DMS153 (cell line): ENCODE measurements at places on chromosomes 16 and 17.

- no peak for DNase-seq
These were observed 1.7 kb downstream of the GALR2 start for GRCh38 chr17:76076146-76076764.

- peak; percentile 37 for DNase-seq
These were observed at the start of gene SMURF2 for GRCh38 chr17:64661976-64662773. SMURF2 (minus strand) TSS chr17:64662307; CDS start chr17:64661880, 427 bp downstream.

- no peak for DNase-seq
These were observed 10.3 kb upstream of the ZFHX3 start for GRCh38 chr16:73058221-73058615.

DNA sequence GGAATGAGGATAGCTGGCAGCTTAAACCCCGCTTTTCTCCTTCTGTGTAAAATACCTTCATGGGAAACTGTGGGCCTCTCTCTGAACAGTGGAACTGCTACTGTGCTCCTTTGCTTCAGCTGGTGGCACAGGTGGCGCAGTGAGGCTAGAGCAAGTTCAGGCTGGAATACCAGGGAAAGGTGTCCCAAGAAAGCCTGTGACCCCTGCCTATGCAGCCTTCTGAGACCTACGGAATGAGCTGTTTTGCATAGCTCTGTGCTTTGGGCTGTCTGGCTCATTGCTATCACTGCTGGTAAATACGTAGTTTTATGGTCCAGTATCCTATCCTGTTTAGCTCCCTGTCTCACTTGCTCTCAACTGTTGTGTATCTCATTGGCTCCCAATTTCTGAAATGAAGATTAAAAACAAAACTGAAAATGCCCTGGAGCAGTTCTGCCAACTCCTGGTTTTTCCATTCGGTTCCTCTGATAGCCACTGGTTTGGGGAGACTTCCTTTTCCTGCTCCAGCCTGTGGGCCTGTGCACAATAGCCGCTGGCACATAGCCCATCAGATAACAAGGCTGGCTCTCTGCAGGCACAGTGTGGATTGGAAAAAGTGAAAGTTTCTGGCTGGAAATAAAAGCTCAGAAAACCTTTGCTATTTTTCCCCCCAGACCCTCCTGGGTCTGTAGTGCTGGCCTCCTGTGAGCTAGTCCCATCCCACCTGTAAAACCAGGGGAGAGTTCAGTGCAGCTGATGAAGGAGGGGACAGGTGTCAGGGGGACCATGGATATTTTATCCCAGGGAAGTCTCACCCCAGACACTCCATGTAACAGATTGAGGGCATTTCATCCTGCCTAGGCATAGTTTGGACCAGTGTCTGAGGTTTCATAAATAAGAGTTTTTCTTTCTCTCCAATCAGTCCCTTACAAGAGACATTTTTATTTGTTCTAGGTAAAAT lies 24.0 kb downstream of the LIMD2 start:
- DNase-seq, result peak; percentile 88

DNA sequence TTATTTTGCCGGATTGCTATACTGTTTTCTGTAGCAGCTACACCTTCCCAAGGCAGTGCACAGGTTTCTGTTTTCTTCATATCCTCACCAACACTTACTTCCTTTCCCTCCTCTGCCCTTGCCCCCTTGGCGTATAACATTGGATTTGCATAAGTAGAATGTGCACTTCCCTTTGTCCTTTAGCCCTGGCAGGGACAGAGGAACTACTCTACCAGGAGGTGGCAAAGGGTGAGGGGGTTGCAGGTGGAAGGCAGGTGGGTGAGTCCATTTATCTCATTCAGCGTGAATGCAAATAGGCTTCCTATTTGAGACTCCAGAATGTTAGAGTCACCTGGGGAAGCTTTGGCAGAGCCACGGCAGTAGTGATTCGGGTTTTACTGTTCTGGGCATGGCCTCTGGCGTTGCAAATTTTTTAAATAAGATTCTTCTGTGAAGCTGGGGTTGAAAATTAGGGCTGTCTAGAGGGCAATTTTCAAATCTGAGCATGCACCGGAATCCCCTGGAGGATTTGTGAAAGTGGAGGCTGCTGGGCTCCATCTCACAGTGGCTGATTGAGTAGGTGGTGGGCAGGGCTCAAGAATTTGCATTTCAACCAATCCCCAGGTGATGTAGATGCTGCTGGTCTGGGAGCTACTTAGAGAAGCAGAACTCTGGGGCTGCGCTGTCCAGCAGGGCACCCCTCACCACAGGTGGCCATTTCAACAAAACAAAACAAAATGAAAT lies 84.7 kb downstream of the PLCG2 start:
- no peak for DNase-seq

- no peak for DNase-seq
These were observed 11.1 kb downstream of the CRYBA1 start for GRCh38 chr17:29257756-29258155.

GRCh38 chr16:54459509-54460262 lies 173.1 kb upstream of the IRX3 start:
- DNase-seq, result no peak

DNA sequence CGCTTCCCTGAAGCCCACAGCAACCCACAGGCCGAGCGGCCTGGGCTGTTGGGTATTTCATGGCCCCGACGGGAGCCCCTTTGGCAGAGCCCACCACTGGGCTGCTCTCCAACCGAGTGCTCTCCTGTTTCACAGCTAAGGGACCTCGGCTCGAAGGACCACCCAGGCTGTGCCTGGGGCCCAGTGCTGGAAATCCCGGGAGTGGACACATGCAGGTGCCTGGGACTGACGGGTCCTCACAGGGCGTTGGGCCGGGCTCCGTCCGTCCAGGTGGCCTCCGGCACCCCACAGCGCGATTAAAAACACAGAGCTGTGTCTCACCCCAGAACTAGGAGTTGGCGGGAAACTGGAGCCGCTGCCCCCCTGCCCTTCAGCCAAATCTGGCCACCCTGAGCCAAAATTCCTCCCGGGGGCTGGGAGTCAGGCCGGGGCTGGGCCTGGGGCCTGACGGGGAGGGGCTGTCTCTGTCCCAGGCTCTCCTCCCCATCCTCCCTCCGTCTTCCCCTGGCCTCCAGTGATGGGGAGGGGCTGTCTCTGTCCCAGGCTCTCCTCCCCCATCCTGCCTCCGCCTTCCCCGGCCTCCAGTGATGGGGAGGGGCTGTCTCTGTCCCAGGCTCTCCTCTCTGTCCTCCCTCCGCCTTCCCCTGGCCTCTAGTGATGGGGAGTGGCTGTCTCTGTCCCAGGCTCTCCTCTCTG lies 14.1 kb downstream of the UTS2R start:
- no peak for DNase-seq

GRCh38 chr16:66041907-66042306 lies 324.6 kb upstream of the CDH5 start:
- no peak for DNase-seq

DNA sequence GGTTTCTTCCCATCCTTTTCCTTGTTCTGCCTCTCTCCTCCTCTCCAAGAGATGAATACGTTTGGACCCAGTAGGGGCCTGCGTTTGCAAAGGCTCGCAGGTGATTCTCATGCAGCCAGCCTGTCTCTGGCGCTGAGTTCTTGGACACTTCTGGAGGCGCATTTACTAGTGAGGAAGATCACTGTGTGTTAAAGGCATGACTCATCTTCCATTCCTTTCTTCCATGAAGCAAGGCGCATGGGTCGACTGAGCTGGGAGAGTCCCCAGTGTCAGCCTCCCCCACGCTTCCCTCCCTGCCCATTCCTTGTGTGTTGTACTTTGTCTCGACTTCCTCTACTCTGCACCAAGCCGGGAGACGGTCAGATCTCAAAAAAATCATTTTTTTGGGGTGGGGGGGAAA lies 159.9 kb upstream of the EEF2KMT start:
- DNase-seq, result no peak

DNA sequence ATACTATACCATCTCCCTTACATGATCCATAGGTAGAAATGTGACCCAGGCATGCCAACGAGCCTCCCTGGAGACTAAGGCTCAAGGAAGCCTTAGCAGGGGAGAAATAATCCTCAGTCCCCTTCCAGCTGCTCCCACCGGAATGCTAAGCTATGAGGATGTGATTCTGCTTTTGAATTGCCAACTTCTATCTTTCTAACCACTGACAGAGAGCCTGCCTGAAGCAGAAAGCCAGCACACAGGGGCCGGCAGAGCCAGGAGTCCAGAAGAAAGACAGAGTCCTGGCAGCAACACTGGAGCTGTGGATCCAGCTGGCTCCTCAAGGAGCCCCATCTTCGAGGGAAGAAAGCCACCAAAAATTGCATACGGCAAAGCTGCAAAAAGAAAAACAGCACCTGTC lies 579.6 kb upstream of the CDH5 start:
- DNase-seq, result no peak

GRCh38 chr16:54455030-54455725 lies 168.6 kb upstream of the IRX3 start:
- no peak for DNase-seq

DNA sequence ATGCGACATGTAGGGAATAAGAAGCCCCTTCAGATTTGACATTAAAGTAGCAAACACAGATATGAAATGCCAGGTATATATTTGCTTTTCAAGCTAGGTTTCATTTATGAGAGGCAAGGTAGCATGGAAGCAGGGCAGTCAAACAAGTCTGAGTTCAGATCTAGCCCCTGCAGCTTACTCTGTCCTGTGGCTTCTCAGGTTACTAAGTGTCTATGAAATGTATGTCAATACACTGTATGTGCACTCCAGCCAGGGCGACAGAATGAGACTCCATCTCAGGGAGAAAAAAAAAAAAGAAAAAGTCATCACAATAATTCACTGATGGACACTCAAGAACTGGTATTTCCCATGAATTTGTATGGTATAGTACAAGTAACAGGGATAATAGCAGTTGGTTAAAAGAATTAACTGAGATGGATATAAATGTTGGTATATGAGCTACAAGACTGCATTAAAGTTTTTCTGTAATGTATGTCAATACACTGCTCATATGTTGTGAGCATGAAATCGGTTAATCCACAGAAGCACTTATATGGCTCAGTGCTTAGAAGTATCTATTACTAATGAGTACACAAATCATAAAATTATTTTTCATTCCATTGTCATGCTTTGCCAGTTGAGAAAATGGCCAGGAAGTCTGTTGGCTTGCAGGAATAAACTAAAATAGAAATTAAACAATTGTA lies 2.9 kb upstream of the WSB1 start:
- DNase-seq, result peak; percentile 88

GRCh38 chr16:22357635-22357971 lies 16.8 kb downstream of the CDR2 start:
- no peak for DNase-seq

- DNase-seq, result no peak
These were observed 37.9 kb upstream of the NDRG4 start for GRCh38 chr16:58462089-58462488.

DNA sequence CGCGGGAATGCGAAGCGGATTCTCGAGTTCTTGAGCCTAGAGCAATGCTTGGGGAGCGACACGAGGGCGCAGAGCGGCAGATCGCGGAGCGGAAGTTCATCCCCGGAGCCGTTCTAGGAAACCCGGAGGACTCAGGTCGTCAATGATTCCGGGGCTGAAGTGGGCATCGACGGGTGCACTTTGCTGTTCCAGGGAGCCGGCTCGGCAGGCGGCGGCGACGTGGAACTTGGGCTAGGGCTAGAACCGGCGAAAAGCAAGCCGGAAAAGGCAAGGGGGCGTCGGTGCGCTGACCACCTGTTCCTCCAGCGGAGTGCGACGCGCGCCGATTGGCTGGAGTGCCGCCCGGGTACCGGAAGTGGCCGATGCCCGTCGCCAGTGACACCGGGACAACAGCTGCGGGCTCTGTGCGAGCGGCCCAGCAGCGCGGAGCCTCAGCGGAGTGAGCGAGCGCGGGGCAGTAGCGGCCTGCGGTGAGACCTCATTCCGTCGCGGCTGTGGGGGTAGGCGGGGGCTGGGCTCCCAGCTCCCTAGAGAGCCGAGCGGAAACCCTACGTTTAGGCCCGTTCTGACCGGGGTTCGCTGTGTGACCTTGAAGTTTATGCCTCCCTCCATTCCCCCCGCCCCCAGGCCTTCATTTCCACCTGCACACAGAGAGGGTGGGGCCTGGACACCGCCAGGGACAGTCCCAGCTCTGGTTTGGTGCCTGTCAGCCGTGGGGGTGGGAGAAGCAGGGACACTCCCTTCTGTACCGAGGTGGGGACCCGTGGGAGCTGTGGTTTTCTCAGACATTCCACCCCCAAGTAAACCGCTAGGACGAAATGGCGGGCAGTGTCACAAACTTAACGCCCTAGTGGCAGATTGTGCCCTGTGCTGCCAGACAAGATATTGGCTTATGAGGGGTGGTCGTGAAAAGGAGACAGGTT lies at the start of gene ZFP3:
ZFP3 (plus strand) TSS at position 362 of the 923 bp plus-strand sequence. CDS start 13,038 bp downstream, outside the sequence.
- DNase-seq, result peak; percentile 10
